Fibroblast of skin of back (primary cell): ENCODE measurements at places on chromosomes 2 and 18.

DNA sequence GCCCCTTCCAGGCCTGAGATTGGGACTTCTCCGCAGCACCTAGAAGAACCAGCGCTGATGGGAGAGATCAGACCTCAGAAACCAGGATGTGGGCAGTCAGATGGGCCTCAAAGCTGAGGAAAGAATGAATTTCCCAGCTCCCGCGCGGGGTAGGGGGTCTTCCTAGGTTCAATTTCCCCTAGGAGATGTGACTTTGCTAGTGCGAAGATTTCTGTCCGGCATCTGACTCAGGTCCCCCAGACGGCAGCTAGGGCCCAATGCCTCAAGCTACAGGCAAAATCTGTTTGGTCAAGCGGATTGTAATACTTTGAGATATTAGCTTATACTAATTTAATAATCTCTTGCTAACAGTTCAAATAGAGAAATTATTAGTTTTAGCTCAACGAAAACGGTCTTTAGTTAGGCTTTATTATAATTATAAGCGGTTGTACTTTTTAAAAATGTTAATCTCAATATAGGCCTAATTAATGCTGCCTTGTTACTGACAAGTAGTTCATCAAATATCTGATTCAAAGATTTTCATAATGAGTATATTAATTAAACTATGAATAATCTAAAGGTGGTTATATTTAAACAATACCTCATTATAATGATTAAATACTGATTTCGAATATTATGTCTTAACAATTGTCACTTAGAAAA lies 5.8 kb downstream of the DLX1 start:
- no peak for DNase-seq

DNA sequence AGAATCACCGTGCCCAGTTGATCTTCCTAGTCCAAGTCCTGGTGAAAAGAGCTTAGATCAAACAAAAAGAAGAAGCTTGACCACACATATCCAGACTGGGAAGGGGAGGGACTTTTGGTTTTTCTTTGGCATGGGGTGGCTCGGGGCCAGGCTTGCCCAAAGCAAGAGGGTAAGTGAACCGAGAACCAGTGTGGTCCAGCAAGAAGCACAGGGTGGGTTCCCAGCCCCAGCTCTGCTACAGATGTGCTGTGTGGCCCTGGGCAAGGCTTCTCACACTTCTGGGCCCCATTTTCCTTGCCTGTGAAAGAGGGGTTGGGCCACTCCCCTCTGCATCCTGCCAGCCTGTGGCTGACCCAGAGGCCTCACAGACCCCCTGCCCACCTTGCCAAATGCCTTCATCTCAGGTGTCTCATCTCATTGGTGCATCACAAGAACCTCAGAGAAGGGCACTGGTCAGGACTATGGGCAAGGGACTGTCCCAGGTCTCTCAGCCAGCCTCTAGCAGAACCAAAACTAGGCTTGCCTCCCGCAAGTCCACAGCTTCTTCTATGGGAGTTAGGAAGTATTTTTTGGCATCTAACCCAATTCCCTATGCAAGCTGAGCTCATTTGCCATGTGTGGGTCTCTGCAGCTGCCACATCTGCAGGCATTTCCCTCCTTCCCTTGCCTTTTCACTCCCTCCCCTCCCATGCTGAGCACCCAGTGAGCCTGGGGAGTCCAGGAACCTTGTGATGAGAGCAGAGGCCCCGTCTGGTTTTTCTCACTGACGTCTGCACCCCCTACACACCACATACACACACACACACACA lies 6.9 kb downstream of the ATP6V1B1 start:
- DNase-seq, result no peak

DNA sequence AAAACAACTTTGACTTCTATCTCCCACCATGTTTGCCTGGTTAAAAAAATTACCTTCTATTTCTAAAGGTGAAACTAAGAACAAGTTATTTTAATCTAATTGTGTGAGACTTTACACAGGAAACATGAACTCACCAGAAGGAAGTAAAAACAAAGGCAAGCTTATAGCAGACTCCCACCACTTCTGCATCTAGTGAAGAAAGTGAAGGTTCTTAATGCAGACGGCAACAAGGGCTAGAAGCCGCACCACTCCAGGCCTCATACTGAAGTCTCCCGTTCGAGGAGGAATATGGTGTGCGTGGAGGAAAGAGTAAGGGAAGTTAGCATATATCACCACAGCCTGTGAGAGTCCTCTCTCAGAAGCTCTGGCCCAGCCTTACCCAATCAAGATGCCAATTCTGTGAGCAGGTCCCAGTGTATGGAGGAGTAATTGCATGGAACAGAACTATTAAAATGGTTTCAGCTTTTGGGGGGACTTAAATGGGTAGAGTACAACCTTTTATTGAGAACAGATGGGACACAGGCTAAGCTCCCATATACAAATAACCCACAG lies 958.7 kb downstream of the BCL11A start:
- no peak for DNase-seq

- DNase-seq, result no peak
Observed at GRCh38 chr2:236054125-236054524, 114.1 kb downstream of the GBX2 start.

- no peak for DNase-seq
Observed at GRCh38 chr2:146541896-146542295, 1302.9 kb upstream of the ACVR2A start.

DNA sequence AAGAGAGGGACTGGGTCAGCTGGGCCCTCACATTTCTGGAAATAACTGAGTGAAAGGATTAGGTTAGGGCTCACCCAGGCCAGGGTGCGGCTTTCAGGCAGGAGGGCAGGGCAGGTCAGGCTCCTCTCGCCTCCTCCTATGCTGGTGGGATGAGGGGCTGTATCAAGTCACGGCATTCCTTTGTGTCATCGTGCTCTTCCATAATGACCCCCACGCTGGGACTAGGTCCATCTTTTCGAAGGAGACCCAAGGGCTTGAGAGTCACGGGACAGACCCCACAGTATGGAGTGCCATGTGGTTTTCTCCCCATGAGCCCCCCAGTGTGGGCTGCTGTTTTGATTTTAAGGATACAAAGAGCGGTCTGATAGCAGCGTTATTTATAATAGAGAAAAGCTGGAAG lies 137.8 kb upstream of the COPS8 start:
- no peak for DNase-seq
